ENCODE measurements at places on chromosomes 2 and 18. TPM values are rescaled to one million over a fixed set of nuclear protein-coding genes. Genes with fewer than 3 reads are reported as not detected.
A peak's percentile ranks its signal among the peaks of the same experiment; 100 is the strongest.

GRCh38 chr2:20052861-20053281 lies 1.4 kb upstream of the LAPTM4A start:
- H3K4me3 ChIP-seq, result peak overlapping the region; percentile 65
- H3K27ac ChIP-seq, result peak overlapping the region; percentile 96
- no peaks in the 10 kb centered on the region for H3K36me3 ChIP-seq
- no peaks in the 10 kb centered on the region for H3K27me3 ChIP-seq

DNA sequence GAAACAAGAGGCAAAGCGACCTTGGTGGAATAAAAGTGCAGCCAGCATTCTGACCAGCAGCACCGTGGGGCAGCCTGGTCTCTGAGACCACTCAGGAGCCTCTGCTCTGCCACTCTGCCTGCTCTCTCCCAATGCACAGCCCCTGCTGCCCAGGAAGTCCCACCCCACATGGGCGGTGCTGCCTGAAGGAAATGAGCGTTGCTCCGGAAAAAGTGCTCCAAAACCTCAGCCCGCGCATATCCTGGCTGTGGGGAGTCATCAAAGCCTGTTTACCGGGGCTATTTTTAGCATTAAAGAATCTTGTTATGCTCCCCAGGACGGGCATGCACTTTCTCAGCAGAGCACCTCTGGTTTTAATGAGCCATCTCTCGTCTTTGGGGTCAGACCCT lies 54.5 kb downstream of the EPAS1 start:
- no peaks in the 10 kb centered on the region for H3K27me3 ChIP-seq
- H3K4me3 ChIP-seq, result no peak overlapping the region
- H3K36me3 ChIP-seq, result peaks cover 71% of the 10 kb centered on the region
- peak overlapping the region; percentile 36 for H3K27ac ChIP-seq

The HOXD9 gene
- total RNA-seq, result 1.9 TPM

DNA sequence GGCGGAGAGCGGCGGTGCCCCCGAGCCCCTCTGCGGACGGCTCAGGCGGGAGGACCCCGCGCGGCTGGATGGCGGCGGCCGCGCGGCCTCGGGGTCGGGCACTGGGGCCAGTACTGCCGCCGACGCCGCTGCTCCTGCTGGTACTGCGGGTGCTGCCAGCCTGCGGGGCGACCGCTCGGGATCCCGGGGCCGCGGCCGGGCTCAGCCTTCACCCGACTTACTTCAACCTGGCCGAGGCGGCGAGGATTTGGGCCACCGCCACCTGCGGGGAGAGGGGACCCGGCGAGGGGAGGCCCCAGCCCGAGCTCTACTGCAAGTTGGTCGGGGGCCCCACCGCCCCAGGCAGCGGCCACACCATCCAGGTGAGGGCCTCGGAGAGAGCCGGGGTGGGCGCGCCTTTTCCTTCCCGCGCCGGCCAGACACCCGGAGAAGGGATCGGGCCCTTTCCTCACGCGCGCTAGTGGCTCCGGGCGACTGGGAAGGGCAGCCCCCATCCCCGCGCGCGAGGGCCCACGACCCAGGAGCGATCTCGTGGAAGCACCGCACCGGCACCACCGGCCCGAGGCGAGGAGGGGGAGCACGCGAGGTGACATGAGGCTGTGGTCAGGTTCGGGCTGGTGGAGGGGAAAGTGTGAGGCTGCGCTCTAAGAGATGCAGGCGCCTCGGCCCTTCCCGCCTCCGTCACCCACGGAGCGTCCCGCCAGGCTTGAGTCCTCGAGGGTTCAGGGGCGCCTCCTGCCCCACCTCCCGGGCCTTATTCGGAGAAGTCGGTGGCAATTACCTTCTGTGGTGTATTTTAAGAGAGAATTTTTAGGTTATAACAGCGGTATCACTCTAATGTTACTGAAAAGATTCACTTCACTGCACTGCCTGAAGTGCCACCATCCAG lies 607 bp downstream of the LAMA3 start:
- H3K4me3 ChIP-seq, result peak overlapping the region; percentile 80
- peak overlapping the region; percentile 66 for H3K27ac ChIP-seq

The L3MBTL4 gene
- total RNA-seq, result 9.0 TPM

GRCh38 chr2:122011493-122012270 lies 256.2 kb downstream of the TSN start:
- DNase-seq, result no peak
- no peaks in the 10 kb centered on the region for H3K27me3 ChIP-seq
- no peak overlapping the region for H3K4me3 ChIP-seq
- H3K36me3 ChIP-seq, result no peaks in the 10 kb centered on the region
- H3K4me1 ChIP-seq, result no peaks in the 10 kb centered on the region

The SFT2D3 gene
- 13.6 TPM for total RNA-seq

GRCh38 chr2:221347471-221347870 lies 224.6 kb downstream of the EPHA4 start:
- H3K27me3 ChIP-seq, result no peaks in the 10 kb centered on the region
- H3K4me3 ChIP-seq, result no peak overlapping the region
- H3K36me3 ChIP-seq, result no peaks in the 10 kb centered on the region

- H3K4me3 ChIP-seq, result no peak overlapping the region
- no peaks in the 10 kb centered on the region for H3K4me1 ChIP-seq
- H3K27ac ChIP-seq, result no peak overlapping the region
- DNase-seq, result no peak
Observed at GRCh38 chr2:132998221-132998620, 328.2 kb upstream of the LYPD1 start.

- H3K4me1 ChIP-seq, result no peaks in the 10 kb centered on the region
- H3K4me3 ChIP-seq, result no peak overlapping the region
- no peaks in the 10 kb centered on the region for H3K27me3 ChIP-seq
- no peaks in the 10 kb centered on the region for H3K36me3 ChIP-seq
Observed at GRCh38 chr2:41068740-41069139, 616.9 kb upstream of the SLC8A1 start.

The ASB18 gene
- not detected for total RNA-seq

- H3K36me3 ChIP-seq, result no peaks in the 10 kb centered on the region
- no peak overlapping the region for H3K27ac ChIP-seq
- no peak for DNase-seq
- H3K4me3 ChIP-seq, result no peak overlapping the region
Observed at GRCh38 chr2:99959261-99960014, 183.0 kb downstream of the AFF3 start.

GRCh38 chr2:1607971-1608688 lies 136.2 kb downstream of the PXDN start:
- peaks cover 8% of the 10 kb centered on the region for H3K4me1 ChIP-seq
- no peak overlapping the region for H3K4me3 ChIP-seq
- no peaks in the 10 kb centered on the region for H3K27me3 ChIP-seq
- no peaks in the 10 kb centered on the region for H3K36me3 ChIP-seq

The RPE gene
- 42.0 TPM for total RNA-seq

- peaks cover 27% of the 10 kb centered on the region for H3K4me1 ChIP-seq
- DNase-seq, result no peak
- H3K27me3 ChIP-seq, result peaks cover 21% of the 10 kb centered on the region
- H3K27ac ChIP-seq, result peak overlapping the region; percentile 87
Observed at GRCh38 chr2:230866756-230867523, 2.2 kb downstream of the ITM2C start.

DNA sequence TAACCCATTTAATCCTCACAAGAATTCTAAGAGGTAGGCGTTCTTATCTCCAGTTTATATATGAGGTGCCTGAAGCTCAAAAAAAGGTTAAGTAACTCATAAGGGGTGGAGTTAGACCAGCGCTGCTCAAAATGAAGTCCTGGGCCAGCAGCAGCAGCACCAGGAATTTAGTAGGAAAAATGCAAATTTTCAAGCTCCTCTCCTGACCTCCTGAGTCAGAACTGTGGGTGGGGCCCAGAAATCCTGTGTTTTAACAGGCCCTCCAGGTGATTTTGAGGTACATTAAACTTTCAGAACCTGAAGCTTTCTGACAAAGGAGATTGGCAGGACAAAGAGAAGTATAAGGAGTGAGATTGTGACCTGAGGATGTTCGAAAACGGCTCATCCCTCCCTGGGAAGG lies 66.0 kb upstream of the CCDC85A start:
- DNase-seq, result no peak
- H3K27me3 ChIP-seq, result no peaks in the 10 kb centered on the region

GRCh38 chr2:207892716-207893402 lies 123.2 kb upstream of the FZD5 start:
- H3K4me3 ChIP-seq, result no peak overlapping the region
- DNase-seq, result no peak
- no peak overlapping the region for H3K27ac ChIP-seq
- H3K36me3 ChIP-seq, result no peaks in the 10 kb centered on the region

The UGT1A8 gene
- not detected for total RNA-seq

The WNT10A gene
- 0.39 TPM for total RNA-seq

DNA sequence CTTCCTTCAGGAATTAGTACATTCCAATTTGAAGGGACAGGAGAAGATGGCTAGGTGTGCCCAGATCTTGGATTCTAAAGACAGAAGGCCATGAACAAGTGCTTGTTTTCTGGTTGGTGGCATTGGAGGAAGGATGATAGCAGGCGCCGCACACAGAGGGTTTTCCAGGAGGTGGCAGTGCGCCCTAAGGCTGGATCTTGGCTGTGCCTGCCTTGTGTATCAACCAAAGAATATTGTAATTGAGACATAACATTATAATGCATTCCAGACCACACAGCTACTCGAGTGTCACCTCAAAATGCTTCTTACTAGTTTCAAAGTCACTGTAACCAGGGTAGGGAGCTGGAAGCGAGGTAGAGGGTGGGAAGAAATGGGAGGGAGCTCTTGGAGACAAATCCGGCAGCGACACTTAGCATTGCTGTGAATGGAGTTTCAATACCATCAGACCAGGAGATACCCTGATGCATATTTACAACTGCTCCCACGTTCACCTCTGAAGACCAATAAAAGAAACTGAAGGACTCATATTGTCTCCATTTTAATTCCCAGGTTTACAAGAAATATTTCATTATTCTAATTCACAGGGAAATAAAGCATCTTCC lies 42.5 kb downstream of the CPO start:
- H3K4me1 ChIP-seq, result peaks cover 3% of the 10 kb centered on the region
- peak overlapping the region; percentile 11 for H3K4me3 ChIP-seq
- H3K27ac ChIP-seq, result no peak overlapping the region
- no peaks in the 10 kb centered on the region for H3K27me3 ChIP-seq
- H3K36me3 ChIP-seq, result no peaks in the 10 kb centered on the region

The SCG2 gene
- total RNA-seq, result 0.30 TPM

The HAAO gene
- total RNA-seq, result 5.9 TPM

The MOCOS gene
- total RNA-seq, result 6.9 TPM

GRCh38 chr2:18253686-18254197 lies 306.7 kb downstream of the RDH14 start:
- H3K4me3 ChIP-seq, result no peak overlapping the region
- DNase-seq, result no peak
- no peaks in the 10 kb centered on the region for H3K4me1 ChIP-seq
- no peaks in the 10 kb centered on the region for H3K36me3 ChIP-seq
- H3K27ac ChIP-seq, result no peak overlapping the region
- no peaks in the 10 kb centered on the region for H3K27me3 ChIP-seq

The ACVR1 gene
- total RNA-seq, result 23.6 TPM

The SPC25 gene
- not detected for total RNA-seq

- no peaks in the 10 kb centered on the region for H3K4me1 ChIP-seq
- H3K36me3 ChIP-seq, result no peaks in the 10 kb centered on the region
- no peak for DNase-seq
- no peak overlapping the region for H3K27ac ChIP-seq
Observed at GRCh38 chr2:45267062-45267792, 258.0 kb upstream of the SIX2 start.

DNA sequence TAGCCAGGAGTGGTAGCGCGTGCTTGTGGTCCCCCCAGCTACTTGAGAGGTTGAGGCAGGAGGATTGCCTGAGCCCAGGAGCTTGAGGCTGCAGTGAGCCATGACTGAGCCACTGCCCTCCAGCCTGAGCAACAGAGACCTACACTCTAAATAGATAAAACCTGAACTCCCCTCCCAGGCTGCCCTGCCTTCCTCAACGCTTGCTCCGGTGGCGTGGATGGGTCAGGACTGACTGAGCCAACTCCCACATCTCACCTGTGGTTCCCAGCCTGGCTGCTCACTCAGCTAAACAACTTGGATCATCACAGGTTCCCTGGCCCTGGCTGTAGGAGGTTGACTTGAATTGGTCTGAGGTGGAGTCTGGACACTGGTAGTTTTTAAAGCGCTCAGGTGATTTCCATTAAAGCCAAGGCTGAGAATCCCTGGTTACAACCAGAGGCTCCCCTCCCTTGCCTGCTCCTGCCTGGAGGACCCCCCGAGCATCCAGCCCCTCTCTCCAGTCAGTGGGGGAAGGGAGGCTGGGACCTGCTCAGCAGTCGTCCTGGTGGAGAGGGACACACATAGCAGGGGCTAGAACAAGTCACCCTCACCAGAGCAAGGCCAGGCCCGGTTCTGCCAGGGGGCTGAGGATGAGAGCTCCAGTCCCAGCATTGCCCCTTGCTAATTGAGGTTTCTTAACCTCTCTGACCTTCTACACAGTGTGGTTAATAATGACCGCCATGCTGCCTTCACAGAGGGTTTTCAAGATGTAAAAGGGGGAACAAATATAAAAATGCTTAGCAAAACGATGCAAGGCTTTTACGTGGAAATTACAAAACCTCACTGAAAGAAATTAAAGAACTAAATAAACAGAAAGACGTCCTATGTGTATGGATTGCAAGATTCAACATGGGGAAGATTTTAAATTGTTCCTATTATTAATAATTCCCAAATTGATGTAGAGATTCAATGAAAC lies 46.9 kb upstream of the TAF1B start:
- no peak overlapping the region for H3K27ac ChIP-seq
- H3K36me3 ChIP-seq, result no peaks in the 10 kb centered on the region
- H3K4me1 ChIP-seq, result peaks cover 24% of the 10 kb centered on the region

- no peaks in the 10 kb centered on the region for H3K36me3 ChIP-seq
- H3K4me1 ChIP-seq, result no peaks in the 10 kb centered on the region
- no peak for DNase-seq
- no peak overlapping the region for H3K27ac ChIP-seq
- H3K27me3 ChIP-seq, result no peaks in the 10 kb centered on the region
Observed at GRCh38 chr2:37851828-37852584, 73.1 kb upstream of the RMDN2 start.

- DNase-seq, result no peak
- no peaks in the 10 kb centered on the region for H3K27me3 ChIP-seq
- H3K36me3 ChIP-seq, result no peaks in the 10 kb centered on the region
- H3K27ac ChIP-seq, result no peak overlapping the region
Observed at GRCh38 chr2:203569677-203570316, 34.7 kb upstream of the RAPH1 start.

The MYL1 gene
- total RNA-seq, result not detected

GRCh38 chr2:100184055-100184737 lies 41.8 kb upstream of the AFF3 start:
- no peaks in the 10 kb centered on the region for H3K36me3 ChIP-seq
- H3K4me3 ChIP-seq, result no peak overlapping the region
- H3K27me3 ChIP-seq, result no peaks in the 10 kb centered on the region
- H3K4me1 ChIP-seq, result peaks cover 5% of the 10 kb centered on the region
- DNase-seq, result no peak

The KCNE4 gene
- total RNA-seq, result 12.2 TPM

DNA sequence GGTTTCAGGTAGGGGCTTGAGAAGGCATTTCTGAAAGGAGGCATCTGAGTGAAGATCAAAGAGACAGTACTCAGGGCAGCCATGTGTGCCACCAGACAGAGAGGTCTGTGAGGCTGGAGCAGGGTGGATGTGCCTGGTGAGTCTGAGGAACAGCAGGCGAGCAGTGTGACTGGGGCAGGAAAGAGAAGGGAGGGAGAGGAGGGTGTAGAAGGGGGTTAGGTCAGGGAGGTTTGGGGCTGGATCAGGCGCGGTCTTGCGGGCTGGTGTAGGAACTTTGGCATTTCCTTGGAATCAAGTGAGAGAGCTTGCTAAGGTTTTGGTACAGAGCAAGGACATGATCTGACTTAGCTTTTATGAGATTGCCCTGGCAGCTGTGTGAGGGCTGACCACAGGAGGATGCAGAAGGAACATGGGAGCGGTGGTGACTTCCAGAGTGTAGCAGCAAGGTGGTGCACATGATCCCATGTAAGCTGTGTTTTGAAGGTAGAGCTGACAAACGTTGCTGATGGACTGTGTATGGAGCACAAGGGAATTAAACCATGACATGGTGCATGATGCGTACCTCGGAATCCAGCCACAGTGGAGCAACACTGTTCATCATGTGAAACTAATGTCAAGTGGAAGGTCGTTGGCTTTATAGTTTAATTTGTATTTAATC lies 13.9 kb downstream of the RAB31 start:
- H3K4me1 ChIP-seq, result peaks cover 8% of the 10 kb centered on the region
- no peak for DNase-seq
- no peak overlapping the region for H3K27ac ChIP-seq
- H3K36me3 ChIP-seq, result no peaks in the 10 kb centered on the region
- H3K27me3 ChIP-seq, result no peaks in the 10 kb centered on the region

Data from tibial nerve (tissue), 4 donors.